ENCODE measurements at places on chromosomes 1 and 21. TPM values are rescaled to one million over a fixed set of nuclear protein-coding genes. Genes with fewer than 3 reads are reported as not detected.

Gene SYCP1
- total RNA-seq = not detected

Gene SPATA1
- 1.7 TPM for total RNA-seq

Gene BRDT
- total RNA-seq = not detected

Gene LCE2B
- not detected for total RNA-seq

Gene C1orf216
- total RNA-seq = 4.2 TPM

DNA sequence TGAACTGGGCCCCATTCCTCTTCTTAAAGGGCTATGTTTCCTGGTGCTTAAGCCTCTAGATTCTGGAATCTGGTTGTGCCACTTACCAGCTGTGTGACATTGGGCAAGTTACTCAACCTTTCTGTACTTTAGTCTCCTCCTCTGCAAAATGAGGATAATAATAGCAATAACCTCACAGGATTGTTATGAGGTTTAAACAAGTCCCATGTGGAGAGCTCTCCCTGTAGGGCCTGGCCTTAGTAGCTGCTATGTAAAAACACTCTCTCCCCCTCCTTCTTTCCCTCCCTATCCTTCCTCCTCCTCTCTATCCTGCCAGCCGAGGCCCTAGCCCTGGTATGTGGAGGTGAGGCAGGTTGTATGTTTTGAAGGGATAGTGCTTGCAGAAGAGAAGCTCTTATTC lies 8.2 kb upstream of the PEAR1 start:
- no peaks in the 10 kb centered on the region for H3K4me1 ChIP-seq
- no peaks in the 10 kb centered on the region for H3K36me3 ChIP-seq
- H3K27me3 ChIP-seq = no peaks in the 10 kb centered on the region

DNA sequence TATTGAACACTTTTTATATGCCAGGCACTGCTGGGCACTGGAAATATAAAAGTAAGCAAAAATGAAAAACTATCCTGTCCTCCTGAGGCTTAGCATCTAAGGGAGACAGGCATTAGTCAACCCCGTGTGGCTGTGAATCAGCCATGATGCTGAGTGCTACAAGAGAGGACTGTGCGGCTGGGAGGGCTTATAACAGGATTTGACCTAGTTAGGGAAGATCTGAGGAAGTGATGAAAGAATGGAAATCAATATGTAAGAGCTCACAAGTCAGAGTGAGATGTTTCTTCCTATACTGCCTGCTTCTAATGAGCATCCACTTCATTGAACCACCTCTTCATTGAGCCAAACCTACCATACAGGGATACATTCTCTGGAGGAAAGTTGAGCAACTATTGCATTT lies 15.1 kb downstream of the TRIM45 start:
- H3K27me3 ChIP-seq = no peaks in the 10 kb centered on the region
- no peaks in the 10 kb centered on the region for H3K4me1 ChIP-seq
- no peaks in the 10 kb centered on the region for H3K36me3 ChIP-seq
- no peak overlapping the region for H3K4me3 ChIP-seq

DNA sequence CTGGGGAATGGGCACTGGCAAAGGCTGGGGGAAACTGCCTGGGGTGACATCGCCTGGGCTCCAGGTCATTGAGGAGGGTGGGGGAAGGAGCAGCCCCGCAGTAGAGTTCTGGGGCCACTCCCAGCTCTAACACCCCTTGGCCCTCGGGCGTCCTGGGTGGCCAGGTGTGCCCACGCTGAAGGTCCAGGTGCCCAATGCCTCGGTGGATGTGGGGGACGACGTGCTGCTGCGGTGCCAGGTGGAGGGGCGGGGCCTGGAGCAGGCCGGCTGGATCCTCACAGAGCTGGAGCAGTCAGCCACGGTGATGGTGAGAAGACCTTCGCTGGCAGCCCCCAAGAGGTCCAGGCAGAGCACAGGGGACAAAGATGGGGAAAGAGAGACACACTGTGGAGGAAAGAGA lies 7.7 kb downstream of the NTRK1 start:
- no peak overlapping the region for H3K27ac ChIP-seq
- H3K36me3 ChIP-seq = no peaks in the 10 kb centered on the region
- no peak overlapping the region for H3K4me3 ChIP-seq
- H3K27me3 ChIP-seq = no peaks in the 10 kb centered on the region

DNA sequence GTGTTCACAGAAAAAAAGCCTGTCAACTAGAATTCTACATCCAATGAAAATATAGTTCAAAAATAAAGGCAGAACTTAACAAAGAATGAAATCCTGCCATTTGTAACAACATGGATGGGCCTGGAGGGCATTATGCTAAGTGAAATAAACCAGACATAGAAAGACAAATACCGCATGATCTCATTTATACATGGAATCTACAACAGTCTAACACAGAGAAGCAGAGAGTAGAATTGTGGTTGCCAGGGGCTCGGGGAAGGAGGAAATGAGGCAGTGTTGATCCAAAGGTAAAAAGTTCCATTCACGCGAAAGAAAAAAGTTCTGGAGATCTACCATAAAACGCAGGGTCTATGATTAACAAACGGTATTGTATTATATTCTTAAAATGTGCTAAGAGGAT lies 282.6 kb downstream of the MRPL39 start:
- H3K36me3 ChIP-seq = no peaks in the 10 kb centered on the region
- DNase-seq = no peak
- H3K27me3 ChIP-seq = no peaks in the 10 kb centered on the region
- H3K27ac ChIP-seq = no peak overlapping the region

DNA sequence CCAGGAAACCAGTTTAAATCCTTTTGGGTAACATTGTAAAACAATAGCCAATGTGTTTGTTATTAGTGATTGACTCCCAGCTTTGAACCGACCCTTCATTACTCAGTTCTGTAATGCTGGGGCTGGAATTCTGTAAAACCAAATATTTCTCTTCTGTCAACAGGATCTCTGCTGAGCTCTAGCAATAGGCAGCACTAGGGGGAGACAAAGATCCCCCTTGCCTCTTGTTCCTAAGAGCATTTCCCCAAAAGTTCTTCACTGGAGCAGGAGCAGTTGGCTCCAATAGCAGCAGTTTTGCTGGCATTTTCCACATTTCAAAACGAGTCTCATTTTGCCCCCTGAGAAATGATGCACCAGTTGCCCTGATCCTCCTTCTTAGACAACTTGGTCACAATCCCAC lies 1671.1 kb downstream of the MRPL39 start:
- no peaks in the 10 kb centered on the region for H3K27me3 ChIP-seq
- H3K36me3 ChIP-seq = no peaks in the 10 kb centered on the region
- no peak overlapping the region for H3K4me3 ChIP-seq
- H3K27ac ChIP-seq = no peak overlapping the region
- DNase-seq = no peak
- H3K4me1 ChIP-seq = no peaks in the 10 kb centered on the region

DNA sequence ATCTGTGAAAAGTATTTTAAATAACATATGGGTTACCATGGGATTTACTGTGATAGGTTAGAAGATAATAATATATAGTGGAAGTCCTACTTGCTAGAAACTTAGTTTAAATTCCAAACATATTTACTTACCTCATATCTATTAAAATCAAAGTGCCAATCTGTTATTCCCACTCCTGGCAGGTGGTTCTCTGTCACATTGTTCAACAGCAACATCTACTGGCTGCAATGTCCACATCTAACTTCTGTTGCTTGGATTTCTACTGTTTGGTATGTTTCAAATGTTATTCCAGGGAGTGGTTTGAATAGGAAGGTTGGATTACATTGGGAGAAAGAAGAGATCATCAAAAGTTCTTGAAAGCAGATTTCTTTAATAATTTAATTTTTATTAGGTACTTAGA lies 122.5 kb upstream of the NCAM2 start:
- H3K27ac ChIP-seq = no peak overlapping the region
- DNase-seq = no peak
- no peaks in the 10 kb centered on the region for H3K4me1 ChIP-seq

DNA sequence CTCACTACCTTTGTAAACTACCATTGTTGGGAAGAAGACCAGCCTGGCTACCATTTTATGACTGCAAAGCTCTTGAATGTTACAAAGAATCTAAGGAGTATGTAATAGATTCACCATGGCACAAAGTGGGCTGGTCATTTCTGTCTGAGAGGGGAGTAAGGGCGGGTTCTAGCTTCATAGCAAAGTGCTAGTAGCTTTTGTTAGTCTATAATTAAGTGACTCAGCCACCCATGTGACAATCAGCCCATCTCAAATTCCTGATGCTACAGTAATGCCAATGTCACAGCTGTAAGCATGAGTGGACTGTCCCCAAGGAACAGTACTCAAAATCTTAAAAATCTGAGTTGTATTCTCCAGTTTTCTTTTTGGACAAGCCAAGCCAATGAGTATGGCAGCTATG lies 15.4 kb upstream of the OTUD3 start:
- no peak overlapping the region for H3K27ac ChIP-seq
- no peaks in the 10 kb centered on the region for H3K36me3 ChIP-seq
- DNase-seq = no peak
- H3K4me1 ChIP-seq = no peaks in the 10 kb centered on the region
- no peaks in the 10 kb centered on the region for H3K27me3 ChIP-seq
- no peak overlapping the region for H3K4me3 ChIP-seq

- DNase-seq = no peak
- no peaks in the 10 kb centered on the region for H3K4me1 ChIP-seq
- H3K4me3 ChIP-seq = no peak overlapping the region
- no peaks in the 10 kb centered on the region for H3K36me3 ChIP-seq
Measured at GRCh38 chr1:115531631-115532264, 110.0 kb upstream of the VANGL1 start.

DNA sequence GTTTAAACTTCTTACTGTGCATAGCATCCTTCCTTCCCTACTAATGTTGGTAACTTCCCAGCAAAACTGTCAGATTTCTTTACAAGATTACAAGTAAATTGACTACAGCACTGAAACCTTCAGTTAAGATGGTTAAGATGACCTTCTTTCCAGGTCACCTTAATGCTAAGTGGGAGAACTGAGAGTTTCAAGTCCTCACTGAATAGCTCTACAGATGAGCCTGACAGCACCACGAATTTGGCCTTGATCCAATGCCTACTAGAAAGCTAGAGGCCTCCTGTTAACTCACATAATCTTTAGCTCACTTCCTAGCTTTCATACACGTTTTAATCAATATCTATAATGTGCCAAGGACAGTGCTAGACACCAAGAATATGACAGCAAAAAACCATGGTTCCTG lies 276.0 kb upstream of the PLD5 start:
- H3K27ac ChIP-seq = no peak overlapping the region

- H3K27ac ChIP-seq = no peak overlapping the region
- H3K36me3 ChIP-seq = no peaks in the 10 kb centered on the region
- no peak overlapping the region for H3K4me3 ChIP-seq
- no peaks in the 10 kb centered on the region for H3K4me1 ChIP-seq
Measured at GRCh38 chr1:79129914-79130313, 123.4 kb upstream of the ADGRL4 start.

DNA sequence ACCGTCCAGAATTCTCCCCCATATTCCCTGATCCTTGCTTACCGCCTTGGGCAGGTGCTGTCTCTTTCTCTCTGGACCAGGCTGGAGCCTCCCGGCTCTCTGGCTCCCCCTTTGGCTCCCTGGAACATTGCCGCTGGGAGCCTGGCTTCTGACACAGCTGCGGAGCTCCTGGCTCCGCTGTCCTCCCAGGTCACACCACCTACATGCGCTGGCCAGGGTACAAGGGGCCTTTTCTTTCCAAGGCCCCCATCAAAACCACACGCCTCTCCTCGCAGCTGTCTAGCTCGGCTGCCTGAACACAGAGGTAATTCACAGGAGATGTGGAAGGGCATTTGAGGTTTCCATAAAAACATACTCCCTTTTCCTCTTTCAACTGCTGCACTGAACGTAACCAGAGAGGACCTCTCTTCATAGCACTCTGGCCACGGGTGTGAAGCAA lies 7.5 kb upstream of the ZNF648 start:
- no peak overlapping the region for H3K4me3 ChIP-seq
- H3K27ac ChIP-seq = no peak overlapping the region
- H3K36me3 ChIP-seq = no peaks in the 10 kb centered on the region
- H3K27me3 ChIP-seq = no peaks in the 10 kb centered on the region

- no peak overlapping the region for H3K4me3 ChIP-seq
- no peaks in the 10 kb centered on the region for H3K4me1 ChIP-seq
- no peaks in the 10 kb centered on the region for H3K27me3 ChIP-seq
- H3K27ac ChIP-seq = no peak overlapping the region
- DNase-seq = no peak
Measured at GRCh38 chr1:191609305-191609704, 549.0 kb upstream of the RGS18 start.

DNA sequence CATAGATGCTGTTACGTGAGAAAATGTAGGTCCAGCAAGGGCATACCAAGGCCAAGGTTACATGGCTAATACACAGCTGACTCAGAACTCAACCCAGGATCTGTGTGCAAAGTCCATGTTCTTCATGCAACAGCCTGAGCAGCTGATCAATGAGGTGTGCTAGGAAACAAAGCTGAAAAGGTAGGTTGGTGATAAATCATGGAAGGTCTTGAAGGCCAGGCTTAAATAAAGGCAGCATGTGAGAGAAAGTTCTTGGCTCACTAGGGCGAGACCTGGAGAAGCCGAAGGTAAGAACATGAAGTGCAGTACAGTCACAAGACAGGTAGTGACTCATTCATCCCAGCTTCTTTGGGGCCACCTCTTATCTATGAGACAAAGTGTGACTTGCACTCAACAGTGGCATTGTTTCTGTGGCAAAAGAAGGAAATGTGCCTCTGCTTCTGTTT lies 33.4 kb downstream of the TLR5 start:
- no peak overlapping the region for H3K4me3 ChIP-seq
- no peaks in the 10 kb centered on the region for H3K27me3 ChIP-seq
- H3K4me1 ChIP-seq = no peaks in the 10 kb centered on the region
- no peak overlapping the region for H3K27ac ChIP-seq
- H3K36me3 ChIP-seq = no peaks in the 10 kb centered on the region

DNA sequence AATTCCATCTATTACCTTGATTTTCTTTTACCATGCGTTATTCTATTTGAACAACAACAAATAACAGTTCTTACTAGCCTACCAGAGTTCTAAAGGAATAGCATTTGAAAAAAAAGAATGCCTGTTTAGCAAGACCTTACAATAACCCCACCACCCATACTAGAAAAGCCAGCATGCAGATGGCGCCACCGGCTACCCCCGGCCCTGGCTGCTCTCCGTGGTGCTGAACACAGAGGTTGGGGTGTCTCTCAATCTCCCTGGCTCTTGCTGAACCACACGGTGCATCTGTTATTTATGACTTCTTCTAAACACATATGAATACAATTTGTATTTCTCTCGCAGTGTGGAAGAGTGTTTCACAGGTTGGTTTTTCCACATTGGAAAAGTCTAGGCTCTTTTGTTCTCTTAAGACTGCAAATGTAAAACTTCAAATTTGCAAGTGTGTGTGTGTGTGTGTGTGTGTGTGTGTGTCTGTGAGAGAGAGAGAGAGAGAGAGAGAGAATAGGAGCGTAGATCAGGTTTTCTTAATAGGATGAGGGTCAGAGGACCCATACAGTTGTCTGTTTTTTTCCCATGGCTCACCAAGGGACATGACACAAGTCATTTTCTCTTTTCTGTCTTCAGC lies 13.6 kb downstream of the GRIK3 start:
- no peak for DNase-seq
- H3K4me3 ChIP-seq = no peak overlapping the region
- H3K36me3 ChIP-seq = no peaks in the 10 kb centered on the region
- H3K4me1 ChIP-seq = no peaks in the 10 kb centered on the region
- H3K27ac ChIP-seq = no peak overlapping the region
